ENCODE measurements at places on chromosomes 11 and 22.

GRCh38 chr11:89612096-89612495 is 98.0 kb upstream of the TRIM77 start:
- no peak for DNase-seq

GRCh38 chr11:12175694-12176241 is 65.4 kb downstream of the MICAL2 start:
- DNase-seq = no peak

DNA sequence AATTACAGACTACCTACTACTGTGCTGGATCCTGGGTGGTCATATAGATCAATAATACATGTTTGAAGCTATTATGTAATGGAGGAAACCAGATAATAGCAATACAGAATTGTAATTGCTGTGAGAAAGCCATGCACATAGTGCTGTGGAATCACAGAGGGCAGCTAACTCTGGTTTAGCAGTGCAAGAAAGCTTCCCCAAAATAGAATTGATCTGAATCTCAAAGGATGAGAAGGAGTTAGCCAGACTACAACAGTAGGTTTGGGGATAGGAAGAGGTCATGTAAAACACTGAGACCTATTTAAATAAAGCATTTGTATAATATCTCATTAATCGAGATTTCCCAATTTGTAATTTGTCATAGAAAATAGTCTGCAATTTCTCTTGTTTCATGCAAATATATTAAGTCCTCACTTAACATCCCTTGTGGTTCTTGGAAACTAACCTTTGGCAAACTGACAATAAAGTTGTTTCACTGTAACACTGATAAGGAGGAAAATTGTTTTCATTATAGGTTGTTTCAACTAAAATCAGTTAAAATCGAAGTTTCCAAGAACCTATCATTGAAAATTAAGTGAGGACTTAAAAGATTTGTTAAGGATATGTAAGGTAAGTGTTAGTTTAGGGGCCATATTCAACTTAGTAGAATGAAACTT is 7.6 kb downstream of the C11orf58 start:
- no peak for DNase-seq

- DNase-seq = no peak
Measured at GRCh38 chr11:9951807-9952206, 287.9 kb downstream of the SWAP70 start.

GRCh38 chr11:118398791-118399559 is 2.4 kb upstream of the ATP5MG start:
- no peak for DNase-seq
